ENCODE measurements at places on chromosomes 16 and 17. TPM values are rescaled to one million over a fixed set of nuclear protein-coding genes. Genes with fewer than 3 reads are reported as not detected.

The TEFM gene
- total RNA-seq = 5.0 TPM

The FUS gene
- 24.0 TPM for total RNA-seq

The AOC2 gene
- 1.7 TPM for total RNA-seq

The LGALS9 gene
- 31.8 TPM for total RNA-seq

The RASD1 gene
- 17.9 TPM for total RNA-seq

The EPOP gene
- total RNA-seq = 2.8 TPM

The COG8 gene
- 26.3 TPM for total RNA-seq
